Activated CD8-positive, alpha-beta memory T cell treated with anti-CD3 and anti-CD28 coated beads for 1 hour (primary cell): ENCODE measurements at places on chromosomes 12 and 14.

DNA sequence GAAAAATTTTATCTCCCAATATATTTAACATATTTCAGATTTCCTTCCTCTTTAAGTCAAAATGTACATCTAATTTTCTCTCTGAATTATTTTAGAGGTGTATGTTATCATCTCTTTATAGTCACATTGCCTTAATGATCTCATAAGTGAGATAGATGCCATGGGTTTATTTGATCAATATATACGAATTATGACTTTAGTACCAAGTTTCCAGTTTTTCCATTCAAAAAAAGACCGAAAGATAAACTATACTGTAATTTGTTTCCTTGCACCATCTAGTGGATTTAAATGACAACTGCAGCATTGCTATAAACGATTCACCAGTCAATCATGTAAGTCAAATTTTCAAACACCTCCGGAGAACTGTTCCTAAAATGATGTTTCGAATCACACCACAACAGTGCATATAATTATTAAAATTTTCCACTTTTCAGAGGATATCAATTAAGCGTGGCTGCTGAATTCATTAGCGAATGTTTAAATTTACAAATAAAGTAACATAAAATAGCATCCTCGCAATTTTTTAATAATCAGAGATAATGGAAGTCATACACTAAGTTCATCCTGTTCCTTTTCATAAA is 419 bp upstream of the ATXN7L3B start:
- DNase-seq, result no peak

GRCh38 chr14:72745991-72746980 is 147.6 kb downstream of the DPF3 start:
- no peak for DNase-seq

- DNase-seq, result no peak
Measured at GRCh38 chr14:47270715-47271114, 404.7 kb downstream of the MDGA2 start.

- DNase-seq, result no peak
Measured at GRCh38 chr12:125132698-125133400, 67.6 kb downstream of the AACS start.

DNA sequence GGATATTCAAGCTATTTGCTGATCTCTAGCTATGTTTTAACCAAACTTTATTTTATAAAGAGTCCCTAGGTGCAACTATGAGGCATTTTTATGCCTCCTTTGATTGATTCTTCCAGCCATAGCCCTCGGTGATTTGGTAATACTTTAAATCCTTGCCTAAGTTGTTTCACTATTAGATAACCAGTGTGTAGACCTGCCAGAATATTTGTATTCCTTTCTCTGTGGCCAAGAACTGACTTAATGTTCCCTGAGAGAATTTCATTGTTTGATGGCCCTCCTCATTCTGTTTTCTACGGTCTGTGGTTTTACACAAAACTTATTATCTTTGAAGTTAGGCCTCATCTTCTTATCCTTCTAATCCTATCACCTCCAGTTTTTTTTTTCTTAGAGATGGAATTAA is 109.7 kb upstream of the MDGA2 start:
- no peak for DNase-seq

DNA sequence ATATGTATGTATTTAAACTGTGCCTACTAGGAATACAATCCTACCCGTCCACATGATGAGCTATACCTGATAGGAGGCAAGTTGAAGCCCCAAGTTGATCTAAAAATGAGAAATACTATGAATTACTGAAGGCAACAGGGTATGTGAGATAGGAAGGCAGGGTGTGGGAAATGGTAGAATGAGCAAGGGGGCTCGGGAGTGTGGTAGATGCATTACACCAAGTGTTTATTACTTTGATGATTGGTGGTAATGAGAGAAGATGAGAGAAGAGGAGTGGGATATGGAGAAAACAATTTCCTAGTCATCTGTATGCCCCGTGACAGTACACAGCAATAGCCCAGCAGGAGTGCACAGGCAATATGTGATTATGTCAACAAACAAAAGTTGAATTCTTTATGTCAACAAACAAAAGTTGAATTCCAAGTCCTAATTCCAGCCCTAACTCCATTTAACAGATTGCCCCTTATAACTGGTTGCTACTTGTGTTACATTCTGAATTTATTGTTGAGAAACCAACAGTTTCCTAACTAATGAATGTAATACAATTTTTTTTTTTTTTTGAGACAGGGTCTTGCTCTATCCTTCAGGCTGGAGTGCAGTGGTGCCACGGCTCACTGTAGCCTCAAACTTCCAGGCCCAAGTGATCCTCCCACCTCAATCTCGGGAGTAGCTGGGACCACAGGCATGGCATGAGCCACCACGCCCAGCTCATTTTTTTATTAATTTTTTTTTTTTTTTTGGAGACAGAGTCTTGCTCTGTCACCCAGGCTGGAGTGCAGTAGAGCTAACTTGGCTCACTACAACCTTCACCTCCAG is 2.5 kb downstream of the LPCAT3 start:
- DNase-seq, result no peak

- no peak for DNase-seq
Measured at GRCh38 chr12:68633614-68634558, 23.2 kb downstream of the RAP1B start.

GRCh38 chr14:34175574-34175973 is 224.7 kb upstream of the EGLN3 start:
- no peak for DNase-seq

DNA sequence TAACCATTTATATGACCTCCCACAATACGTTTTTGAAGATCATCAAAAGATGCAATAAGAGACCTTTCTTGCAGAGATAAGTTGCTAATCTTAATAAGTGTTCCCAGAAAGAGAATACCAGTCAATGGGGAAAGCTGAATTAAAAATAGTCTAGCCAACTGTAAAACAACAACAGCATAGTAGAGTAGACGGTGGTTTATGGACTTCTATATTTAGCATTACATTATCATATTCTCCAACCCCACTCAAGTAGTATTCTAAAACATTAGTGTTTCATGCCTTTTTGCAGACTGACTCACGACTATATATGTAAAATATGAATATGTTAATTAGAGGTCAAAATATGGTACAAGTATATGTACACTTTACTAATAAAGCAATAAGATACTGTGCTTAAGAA is 218.9 kb downstream of the MED13L start:
- no peak for DNase-seq

DNA sequence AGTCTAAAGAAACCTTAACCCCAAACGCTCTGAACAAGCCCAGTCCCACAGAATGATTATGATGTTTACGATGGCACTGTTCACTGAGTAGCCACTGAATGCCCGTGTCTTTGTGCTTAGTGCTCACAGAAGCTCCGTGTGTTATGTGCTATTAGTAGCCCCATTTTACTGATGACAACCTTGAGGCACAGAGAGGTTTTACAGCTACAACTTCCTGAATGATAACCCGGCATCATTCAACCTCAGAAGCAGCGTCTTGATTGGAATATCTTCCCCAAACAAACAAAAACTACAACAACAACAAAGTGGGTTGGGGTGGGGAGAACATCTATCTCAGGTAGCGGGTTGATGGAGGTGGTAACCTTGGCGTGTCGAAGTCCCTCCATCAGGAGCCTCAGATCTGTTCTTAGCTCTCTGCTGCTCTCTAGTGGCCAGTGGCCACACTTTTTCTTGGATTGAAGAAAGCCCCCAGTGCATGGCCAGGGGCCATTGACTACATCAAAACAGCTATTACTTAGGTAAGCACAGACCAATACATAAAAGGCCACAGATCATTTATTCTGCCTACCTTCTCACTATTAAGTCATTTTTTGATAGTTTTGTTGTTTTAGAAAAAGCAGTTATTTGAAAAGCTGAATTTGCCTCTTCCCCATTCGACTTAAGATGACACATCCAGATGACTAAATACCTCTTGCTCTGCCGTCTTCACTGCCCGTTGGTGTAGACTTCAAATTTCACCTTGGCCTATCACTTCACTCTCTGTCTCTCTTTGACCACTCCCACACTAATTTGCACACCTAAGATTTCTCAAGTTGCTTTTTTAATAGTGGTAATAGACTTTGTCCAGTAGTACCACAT is 376.9 kb downstream of the GALC start:
- DNase-seq, result no peak

DNA sequence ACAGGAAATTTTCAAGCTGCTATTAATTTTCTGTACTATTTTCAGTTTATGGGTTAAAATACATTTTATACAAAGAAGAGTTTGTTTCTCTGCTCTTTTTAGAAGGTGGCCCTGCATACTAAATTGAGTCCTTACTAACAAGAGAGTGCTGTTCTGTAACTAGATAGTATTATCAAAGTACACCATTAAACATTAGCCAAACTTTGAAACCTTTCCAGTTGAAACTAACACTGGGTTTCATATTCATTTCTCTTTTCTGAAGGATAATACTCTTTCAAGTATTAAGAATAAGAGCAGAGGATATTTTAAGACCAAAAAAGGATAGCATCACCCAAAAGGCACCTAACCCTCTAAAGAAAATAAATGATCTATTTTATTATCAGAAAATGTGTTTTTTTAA is 47.2 kb downstream of the PEBP1 start:
- no peak for DNase-seq

DNA sequence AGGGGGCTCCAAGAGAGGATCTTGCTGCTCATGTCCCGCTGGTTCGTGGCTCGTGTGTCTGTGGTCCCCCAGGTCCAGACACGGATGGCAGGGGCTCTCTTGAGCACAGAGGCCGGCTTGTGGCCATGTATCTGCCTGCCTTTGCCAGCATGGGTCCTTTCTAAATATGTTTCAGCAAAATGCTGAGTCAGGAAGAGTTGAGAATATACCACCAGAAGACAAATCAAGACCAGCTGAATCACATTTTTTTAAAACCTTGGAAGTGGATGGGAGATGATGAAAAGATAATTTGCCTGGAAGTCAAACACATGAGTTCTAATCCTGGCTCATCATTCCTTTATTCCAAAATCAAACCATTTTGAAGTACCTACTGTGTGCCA is 58.0 kb downstream of the NUAK1 start:
- DNase-seq, result no peak

GRCh38 chr12:124754949-124755800 is 108.5 kb downstream of the SCARB1 start:
- DNase-seq, result no peak

- DNase-seq, result no peak
Measured at GRCh38 chr12:15721316-15722115, 67.7 kb downstream of the EPS8 start.

DNA sequence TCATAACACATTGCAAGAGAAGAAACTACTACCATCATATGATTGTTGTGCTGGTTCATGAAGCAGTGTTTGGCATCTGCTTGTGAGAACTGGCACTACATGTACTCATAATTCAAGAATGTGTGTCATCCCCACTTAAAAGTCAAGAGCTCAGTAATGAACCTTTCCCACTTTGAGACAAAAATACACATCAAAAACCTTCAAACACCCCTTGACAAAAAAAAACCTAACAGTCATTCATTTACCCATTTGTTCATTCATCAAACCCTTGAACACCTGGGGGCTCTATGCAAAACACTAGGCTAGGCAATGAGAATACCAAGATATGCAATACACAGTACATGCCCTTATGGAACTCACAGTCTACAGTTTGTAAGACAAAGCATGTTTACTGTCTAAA is 40.0 kb downstream of the KIF21A start:
- no peak for DNase-seq

DNA sequence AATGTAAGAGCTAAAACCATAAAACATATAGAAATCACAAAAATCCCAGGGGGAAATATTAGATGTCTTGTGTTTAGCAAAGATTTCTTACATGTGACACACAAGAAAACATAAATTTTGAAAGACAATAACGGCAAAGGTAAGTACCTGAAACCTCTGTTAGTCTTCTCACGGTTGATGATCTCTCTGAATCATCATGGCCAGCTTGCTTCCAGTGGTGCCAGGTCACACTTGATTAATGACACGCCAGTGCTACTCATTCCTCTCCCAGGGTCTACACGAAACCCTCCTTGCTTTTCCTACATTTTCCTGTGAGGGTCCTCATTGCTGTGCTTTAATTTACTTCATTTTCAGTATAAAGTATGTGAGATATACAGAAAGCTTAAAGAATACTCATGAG is 114.4 kb upstream of the PARP11 start:
- DNase-seq, result no peak

DNA sequence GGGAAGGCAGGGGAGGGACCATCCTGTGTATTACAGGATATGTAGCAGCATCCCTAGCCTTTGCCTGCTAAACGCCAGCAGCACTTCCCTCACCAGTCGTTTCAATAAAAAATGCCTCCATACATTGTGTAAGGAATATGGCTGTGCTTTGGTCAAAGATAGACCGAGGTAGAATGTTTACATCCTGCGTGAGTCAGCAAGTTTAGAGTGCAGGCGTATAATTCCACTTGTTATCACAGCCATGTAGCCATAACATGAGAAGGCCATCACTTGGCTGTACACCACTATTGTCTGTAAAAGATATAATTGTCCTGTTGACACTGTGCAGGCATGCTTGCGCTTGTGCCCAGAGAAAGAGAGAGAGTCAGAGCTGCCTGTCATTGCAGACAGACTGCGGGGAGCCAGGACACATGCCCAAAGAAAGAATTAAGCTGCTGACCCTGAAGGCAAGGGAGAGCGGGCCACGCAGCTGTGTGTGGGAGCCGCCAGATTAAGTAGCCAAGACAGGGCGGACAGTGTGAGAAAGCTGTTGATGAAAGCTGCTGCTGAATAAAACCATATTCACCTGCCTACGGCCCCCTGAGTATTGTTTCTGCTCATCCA is 68.4 kb downstream of the CRACR2A start:
- DNase-seq, result no peak
